Hematopoietic multipotent progenitor cell treated with erythropoietin and hydrocortisone succinate and interleukin-3 and kit ligand, for 8 days (in vitro differentiated cells): ENCODE measurements at places on chromosomes 13 and 19.
A peak's percentile ranks its signal among the peaks of the same experiment; 100 is the strongest.

- no peak for DNase-seq
Measured at GRCh38 chr13:58883405-58883804, 1251.9 kb downstream of the PCDH17 start.

- DNase-seq = no peak
Measured at GRCh38 chr19:51440846-51441409, 17.3 kb downstream of the SIGLEC8 start.

DNA sequence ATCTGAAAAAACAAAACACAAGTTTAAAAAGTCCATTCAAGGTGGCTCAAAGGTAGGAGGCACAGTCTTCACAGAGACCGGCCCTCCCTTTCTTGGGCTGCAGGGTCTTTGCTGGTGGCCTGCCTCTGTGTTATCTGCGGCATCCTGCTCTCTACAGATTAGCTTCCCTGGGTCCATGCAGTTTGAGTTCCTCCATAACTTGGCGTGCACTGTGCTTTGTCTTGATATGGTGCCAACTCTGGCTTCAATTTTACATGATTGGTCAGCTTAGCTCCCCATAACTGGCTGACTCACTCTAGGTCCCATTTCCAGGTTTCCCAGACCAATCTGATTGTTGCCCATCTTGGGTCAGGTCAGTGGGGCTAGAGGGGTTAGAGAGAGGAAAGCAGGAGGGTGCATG, 41.8 kb downstream of the TPT1 start:
- DNase-seq = peak; percentile 91

- no peak for DNase-seq
Measured at GRCh38 chr13:27446986-27447583, 3.3 kb downstream of the MTIF3 start.

DNA sequence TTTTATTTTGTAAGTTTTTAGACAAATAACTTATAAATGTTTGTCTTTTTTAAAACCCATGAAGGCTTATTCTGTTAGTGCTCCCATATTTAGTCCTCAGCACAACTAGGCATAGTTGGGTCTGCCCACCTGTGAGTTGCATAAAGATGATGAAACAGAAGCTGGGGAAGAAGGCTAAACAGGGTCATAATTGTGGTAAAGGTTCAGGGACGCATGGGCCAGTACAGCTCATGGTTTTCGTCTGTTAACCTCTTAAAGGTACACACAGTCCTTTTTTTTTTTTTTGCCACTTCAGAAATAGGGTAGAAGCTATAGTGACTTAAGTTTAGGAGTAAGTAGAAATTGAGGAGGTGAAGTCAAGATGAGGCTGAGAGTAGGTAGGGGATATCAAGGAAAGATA, 58.3 kb downstream of the TM9SF2 start:
- DNase-seq = no peak

DNA sequence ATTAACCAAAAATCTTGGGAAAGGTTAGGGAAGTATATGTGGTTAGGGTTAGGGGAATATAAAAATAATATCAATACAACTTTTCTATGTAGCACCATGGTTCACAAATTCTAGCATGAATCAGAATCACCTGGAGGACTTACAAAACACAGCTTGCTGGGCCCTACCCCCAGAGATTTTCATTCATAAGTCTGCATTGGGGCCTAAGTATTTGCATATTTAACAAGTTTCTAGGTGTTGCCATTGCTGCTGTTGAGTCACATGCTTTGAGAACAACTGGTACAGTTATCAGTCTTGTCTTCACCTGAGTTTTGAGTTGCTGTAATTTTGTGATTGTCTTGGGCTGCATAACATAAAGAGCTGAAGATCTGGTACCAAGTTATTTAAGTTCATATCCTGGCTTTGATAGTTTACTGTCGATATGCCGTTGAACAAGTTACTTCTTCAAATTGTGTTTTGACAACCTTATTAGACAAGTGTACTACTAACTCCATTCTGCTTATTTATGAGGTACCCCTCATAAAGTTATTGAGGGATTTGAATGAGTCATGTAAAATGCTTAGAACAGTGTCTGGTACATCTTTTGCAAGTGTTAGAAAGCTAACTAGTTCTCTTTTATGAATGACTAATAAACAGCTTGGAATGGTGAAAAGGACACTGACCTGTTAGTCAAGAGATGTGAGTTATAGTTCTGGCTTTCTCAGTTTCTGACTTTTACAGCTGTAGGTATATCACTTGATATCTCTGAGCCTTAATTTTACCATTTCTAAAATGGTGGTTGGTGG, 132.9 kb downstream of the PAN3 start:
- DNase-seq = no peak

DNA sequence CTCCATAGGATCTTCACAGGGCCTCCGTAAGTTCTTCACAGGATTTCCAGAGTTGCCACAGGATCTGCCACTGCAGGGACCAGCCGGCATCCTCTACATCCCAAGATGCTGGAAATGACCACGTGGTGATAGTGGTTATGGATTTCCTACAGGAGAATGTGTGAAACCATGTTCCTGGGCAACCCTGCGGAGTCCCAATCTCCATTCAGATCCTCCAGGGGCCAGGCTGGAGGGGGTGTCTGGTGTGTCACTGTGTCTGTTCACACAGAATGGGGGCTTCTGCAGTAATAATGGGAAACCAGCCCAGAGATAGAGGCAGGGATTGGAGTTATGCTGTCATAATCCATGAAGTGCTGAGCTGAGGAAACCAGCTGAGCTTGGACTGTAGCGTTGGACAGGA, 8.6 kb downstream of the LILRA6 start:
- no peak for DNase-seq

DNA sequence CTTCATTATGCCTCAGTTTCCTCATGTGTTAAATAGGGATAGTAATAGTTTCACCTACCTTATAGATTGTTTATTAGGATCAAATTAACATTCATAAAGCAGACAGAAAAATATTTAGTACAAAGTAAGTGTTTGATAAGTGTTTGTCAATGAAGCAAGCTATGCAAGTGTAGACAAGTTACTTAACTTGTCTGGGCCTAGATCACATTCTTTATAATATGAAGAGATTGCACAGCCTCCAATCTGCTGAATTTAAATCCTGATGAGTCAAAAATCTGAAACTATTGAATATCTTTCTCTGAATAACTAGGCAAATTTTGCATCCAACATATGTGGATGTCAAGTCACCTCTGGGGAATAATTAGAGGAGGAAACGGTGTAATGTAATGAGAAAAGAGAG, 170.5 kb downstream of the MZT1 start:
- no peak for DNase-seq

GRCh38 chr13:44104197-44104490, 224.4 kb downstream of the LACC1 start:
- DNase-seq = no peak

DNA sequence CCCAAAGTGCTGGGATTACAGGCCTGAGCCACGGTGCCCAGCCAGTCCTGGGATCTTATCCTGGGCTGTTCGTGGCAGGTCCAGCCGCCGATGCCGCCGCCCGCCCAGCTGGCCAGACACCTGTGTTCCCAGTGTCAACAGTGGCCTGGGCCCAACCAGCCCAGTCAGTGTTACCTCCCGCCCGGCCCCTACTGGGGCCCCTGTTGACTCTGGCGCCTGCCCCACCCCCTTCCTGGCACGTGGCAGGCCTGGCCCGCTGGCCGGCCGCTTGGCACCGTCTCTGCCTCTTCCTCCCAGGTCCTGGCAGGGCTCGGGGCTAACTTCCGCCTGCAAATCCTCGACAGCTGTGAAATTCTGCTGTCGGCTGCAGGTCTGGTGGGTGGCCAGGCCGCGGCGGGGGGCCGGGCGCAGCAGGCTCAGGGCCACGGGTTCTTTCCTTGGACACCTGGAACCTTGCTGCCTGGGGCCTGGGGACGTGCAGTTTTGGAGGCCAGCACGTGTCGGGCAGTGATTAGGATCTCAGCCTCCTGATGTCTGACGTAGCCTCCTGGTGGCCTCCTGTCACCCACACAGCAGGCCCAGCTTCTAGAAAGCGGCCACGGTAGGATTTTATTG, 9.1 kb downstream of the ARID3A start:
- peak; percentile 29 for DNase-seq

DNA sequence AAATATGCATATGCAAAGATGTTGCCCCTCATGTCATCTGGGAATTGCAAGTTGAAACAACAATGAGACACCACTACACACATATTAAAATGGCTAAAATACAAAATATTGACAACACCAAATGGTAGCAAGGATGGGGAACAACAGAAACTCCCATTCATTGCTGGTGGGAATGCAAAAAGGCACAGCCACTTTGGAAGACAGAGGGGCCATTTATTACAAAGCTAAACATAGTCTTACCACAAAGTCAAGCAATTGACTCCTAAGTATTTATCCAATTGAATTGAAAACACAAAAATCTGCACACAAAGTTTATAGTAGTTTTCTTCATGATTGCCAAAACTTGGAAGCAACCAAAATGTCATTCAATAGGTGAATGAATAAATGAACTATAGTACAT, 6.1 kb upstream of the SERPINE3 start:
- DNase-seq = no peak

- DNase-seq = no peak
Measured at GRCh38 chr19:12636631-12637030, 25.9 kb downstream of the ZNF791 start.

DNA sequence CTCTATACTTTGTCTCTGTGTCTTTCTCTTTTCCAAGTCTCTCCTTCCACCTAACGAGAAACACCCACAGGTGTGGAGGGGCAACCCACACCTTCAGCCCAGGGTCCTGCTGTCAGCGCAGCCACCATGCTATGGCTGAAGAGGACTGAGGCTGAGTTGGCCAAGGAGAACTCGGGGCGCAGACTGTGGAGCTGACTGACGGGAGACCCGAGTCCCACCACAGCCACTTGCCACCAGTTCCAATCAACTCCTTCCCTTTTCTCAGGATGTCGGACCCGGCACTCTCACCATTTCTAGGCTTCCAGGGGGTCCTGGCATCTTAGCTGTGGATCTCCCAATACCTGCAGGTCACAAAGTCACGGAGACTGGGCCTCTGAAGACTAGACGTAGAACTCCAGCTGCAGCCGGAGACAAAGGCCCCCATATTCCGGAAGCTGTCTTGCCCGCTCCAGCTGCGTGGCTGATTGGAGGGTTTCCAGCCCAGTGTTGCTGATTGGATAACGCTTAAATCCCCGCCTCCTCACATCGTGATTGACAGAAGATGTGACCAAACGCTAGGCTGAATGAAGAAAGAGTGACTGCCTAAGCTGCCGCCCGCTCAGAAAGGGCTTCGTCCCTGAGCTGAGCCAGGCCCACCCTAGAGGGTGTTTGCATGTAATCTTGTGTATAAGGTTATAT, 63.6 kb downstream of the ZNF429 start:
- peak; percentile 98 for DNase-seq

GRCh38 chr19:16022251-16022650, 54.0 kb upstream of the TPM4 start:
- no peak for DNase-seq

DNA sequence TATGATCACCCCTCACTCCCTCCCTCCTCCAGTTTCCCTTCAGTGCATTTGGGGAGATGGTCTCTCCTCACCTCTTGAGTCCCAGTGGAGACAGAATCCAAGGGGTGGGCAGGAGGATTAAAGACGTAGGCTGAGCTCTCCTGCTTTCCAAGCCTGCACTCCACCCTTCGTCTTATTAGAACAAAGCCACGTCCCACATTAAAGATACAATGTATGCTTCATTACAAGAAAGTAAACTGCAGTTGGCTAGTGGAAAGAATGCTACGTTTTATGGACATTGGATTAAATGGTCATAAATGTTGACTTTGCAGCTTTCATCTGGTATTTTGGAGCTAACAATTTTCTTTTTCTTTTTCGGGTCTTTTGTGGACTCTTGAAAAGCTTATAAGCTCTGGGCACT, 1.5 kb upstream of the KLK11 start:
- DNase-seq = no peak

DNA sequence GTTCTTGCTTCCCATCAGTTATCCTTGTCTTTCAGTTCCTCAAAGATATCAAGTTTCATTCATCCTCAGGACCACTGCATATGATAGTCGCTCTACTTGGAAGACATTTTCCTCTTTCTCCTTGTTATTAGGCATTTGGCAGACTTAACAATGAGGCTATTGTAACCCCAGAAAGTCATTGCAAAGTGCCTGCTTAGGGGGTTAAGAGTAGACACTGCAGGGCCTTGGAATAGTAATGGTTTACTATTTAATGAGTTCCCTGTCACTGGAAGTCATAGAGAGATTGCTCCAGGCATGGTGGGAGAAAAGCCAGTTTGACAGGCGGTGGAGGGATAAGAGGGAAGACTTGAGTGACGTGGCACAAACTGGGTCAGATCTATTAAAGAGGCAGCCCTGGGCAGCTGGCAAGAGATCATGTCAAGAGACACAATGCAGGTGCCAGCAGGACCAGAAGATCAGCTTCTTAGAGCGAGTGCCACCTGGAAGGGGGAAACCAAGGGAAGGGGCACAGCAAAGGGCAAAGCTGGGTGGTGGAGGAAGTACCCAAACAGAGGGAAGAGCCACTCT, 16.8 kb upstream of the CPB2 start:
- DNase-seq = no peak

DNA sequence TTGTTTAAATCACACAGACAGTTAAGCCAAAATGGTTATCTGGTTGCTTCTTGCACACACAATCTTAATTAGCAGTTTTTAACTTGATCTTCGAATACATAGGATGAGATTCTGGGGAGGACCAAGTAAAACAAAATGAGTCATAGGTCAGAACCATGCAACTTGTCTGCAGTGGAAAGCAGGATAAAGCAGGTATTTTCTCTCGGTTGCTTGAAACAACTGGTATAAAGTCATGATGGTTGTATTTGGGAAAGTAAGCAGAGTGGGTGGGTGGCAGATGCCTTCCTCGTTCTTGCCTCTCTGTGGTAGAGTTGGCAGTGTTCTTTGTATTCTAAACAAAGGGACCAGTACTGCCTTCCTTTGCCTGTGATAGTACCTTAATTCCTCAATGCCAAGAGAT, 167.0 kb downstream of the COG6 start:
- no peak for DNase-seq

- no peak for DNase-seq
Measured at GRCh38 chr13:99221567-99222239, 21.0 kb downstream of the UBAC2 start.
